Left colon (tissue), 2 donors: ENCODE measurements at places on chromosomes 13 and 19. TPM values are rescaled to one million over a fixed set of nuclear protein-coding genes. Genes with fewer than 3 reads are reported as not detected.

The GSX1 gene
- total RNA-seq = not detected

The MUC16 gene
- total RNA-seq = under 0.01 TPM

The VSIG10L gene
- 2.1 TPM for total RNA-seq

The C13orf42 gene
- total RNA-seq = not detected

The P2RY11 gene
- 10.1 TPM for total RNA-seq

The CFAP97D2 gene
- total RNA-seq = not detected

The RASL11A gene
- total RNA-seq = 35.4 TPM

The FCAR gene
- total RNA-seq = not detected

The ELANE gene
- total RNA-seq = not detected

The KLF1 gene
- not detected for total RNA-seq
